Aorta (tissue), 5 donors: ENCODE measurements at places on chromosomes 13 and 19.

GRCh38 chr19:14556662-14557188, 15.1 kb downstream of the NDUFB7 start:
- DNase-seq = peak; percentile 88

GRCh38 chr13:113151745-113152690, 6.4 kb upstream of the PROZ start:
- DNase-seq = no peak

GRCh38 chr13:32542221-32542620, 3.6 kb upstream of the N4BP2L2 start:
- DNase-seq = no peak

DNA sequence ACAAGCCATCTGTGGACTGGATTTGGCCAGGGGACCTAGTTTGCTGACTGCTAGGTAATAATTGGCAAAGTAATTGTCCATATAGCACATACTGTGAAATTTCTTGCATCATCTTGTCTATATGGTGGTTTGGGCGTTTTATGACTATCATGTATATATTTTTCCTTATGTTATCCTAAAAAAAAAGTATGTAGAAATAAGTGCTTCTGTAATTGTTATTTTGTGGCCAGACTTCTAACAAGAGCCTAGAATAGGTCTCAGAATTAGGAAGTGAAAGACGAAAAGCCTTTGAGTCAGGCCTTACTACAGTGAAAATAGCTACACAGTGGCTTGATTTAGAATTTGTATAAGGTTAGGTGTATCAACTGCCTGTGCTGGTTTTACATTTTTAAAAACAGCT, 4.2 kb downstream of the FNDC3A start:
- no peak for DNase-seq

- peak; percentile 99 for DNase-seq
Observed at GRCh38 chr19:38374332-38375097, at the start of gene PSMD8. Gene PSMD8 (plus strand): TSS chr19:38374571. CDS start chr19:38374602, 31 bp downstream.

DNA sequence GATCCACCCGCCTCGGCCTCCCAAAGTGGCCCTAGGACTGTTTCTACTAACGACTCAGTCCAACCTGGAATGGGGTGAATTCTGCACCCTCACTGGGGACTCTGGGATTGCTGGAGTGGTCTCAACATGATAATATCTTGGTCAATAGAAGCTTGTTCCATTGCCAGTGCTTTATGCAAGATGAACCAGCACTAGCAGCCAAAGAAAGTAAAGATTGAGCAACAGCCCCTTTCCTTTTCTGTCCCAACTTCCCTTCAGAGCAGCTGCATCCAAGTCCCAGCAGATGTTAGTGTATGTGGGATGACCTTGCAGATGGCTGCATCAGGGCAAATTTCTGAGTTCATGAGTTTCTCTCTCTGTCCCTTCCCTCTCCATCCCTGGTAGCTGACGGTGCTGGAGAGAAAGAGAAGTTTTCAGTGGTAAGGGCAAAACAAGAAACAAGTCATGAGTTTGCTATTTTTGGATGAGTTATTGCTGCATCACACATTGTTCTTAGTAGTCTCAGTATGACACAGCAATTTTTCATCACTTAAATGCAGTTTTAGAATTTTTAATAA, 183.6 kb upstream of the EDNRB start:
- DNase-seq = no peak
